ENCODE measurements at places on chromosomes 1 and 21. TPM values are rescaled to one million over a fixed set of nuclear protein-coding genes. Genes with fewer than 3 reads are reported as not detected.

Gene TMEM82
- total RNA-seq = not detected

- DNase-seq = no peak
These were observed 7.4 kb downstream of the COP1 start for GRCh38 chr1:176199707-176200106.

- peak; percentile 21 for DNase-seq
These were observed 14.2 kb downstream of the PTPN14 start for GRCh38 chr1:214537219-214537618.

DNA sequence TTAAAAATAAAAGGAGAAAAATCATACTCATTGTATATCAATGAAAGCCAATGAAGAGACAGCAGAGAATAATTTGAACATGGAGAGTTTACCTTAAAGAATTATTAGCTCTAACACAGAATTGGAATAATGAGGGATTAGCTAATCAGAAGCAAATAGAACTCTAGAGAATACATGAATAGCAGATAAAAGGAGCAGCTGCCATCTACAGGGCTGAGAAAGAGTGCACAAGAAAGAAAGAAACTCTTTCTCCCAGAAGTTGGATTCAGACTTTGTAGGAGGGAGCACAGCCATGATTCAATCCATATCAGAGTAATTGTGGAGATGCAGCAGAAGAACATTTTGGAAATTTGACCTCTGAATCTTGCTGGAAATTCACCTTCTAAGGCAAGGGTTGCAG lies 1171.2 kb downstream of the PLA2G4A start:
- DNase-seq = no peak

- DNase-seq = no peak
These were observed 7.1 kb downstream of the RIIAD1 start for GRCh38 chr1:151728151-151729054.

Gene TRIM46
- not detected for total RNA-seq

- DNase-seq = no peak
These were observed 6.8 kb upstream of the OLIG2 start for GRCh38 chr21:33018707-33019465.

DNA sequence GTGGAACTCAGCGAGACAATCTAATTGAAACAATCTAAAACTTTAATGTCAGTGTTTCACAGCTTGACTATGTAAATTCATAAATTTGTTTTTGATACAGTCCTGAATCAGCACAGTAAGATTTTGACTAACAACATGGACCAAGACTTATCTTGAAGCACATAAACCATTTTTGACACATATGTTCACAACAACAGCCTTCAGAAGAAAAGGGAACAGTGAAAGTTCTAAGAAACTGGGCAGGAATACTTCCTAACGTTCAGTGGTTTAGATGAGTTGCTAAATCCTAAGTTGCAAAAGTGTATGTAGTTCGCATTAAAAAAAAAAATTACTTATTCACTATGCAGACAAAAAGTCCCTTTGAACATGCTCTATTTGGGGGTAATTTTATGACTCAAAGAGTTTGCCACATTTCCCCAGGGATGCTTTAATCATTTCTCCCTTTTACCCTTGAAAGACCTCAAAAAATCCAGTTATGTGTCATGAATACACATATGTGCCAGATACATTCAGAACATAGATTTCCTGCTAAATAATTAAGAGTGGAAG lies 120.2 kb downstream of the MRPL39 start:
- DNase-seq = no peak

GRCh38 chr1:162690672-162691434 lies 58.6 kb downstream of the DDR2 start:
- peak; percentile 95 for DNase-seq

Measured in MG63 (cell line).